COR-L47 (cell line): ENCODE measurements at places on chromosomes 2 and 18.

GRCh38 chr2:23354554-23354953, 30.4 kb upstream of the KLHL29 start:
- DNase-seq, result no peak

GRCh38 chr2:96386470-96386869, 50.9 kb downstream of the NCAPH start:
- no peak for DNase-seq

GRCh38 chr2:12702168-12703121, 14.3 kb upstream of the TRIB2 start:
- peak; percentile 71 for DNase-seq

DNA sequence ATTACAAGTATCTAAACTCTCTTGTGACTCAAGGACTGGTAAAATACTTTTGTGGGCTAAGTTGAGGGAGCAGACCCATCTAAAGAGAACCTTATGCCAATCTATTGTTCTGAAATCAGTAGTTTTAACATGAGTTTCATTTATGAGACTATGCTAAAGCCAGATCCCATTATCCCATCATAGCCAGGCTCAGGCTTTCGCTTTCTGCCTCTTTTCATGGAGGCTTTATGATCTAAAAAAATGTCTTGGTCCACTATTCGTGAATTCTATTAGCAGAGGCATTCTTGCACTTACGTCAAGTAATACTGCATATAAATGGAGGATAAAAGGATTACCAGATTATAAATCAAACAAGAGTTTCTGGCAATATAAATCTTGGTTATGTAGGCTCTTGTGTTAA, 1636.9 kb upstream of the ACVR2A start:
- no peak for DNase-seq

GRCh38 chr2:66127656-66128055, 307.3 kb upstream of the MEIS1 start:
- no peak for DNase-seq

DNA sequence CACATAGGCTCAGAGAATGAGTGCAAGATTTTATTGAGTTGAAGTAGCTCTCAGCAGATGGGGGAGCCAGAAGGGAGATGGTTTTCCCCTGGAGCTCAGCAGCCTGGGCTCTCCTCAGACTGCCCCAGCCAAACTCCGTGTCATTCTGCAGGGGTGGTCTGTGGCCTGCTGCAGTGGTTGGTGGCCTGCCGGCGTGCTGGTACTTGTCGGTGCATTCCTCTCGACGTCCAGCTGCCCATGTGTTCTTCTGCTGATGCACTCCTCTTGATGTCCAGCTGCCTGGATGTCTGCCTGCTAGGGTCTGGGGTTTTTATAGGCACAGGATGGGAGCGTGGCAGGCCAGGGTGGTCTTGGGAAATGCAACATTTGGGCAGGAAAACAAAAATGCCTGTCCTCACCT, 25.6 kb upstream of the TMEM17 start:
- no peak for DNase-seq

DNA sequence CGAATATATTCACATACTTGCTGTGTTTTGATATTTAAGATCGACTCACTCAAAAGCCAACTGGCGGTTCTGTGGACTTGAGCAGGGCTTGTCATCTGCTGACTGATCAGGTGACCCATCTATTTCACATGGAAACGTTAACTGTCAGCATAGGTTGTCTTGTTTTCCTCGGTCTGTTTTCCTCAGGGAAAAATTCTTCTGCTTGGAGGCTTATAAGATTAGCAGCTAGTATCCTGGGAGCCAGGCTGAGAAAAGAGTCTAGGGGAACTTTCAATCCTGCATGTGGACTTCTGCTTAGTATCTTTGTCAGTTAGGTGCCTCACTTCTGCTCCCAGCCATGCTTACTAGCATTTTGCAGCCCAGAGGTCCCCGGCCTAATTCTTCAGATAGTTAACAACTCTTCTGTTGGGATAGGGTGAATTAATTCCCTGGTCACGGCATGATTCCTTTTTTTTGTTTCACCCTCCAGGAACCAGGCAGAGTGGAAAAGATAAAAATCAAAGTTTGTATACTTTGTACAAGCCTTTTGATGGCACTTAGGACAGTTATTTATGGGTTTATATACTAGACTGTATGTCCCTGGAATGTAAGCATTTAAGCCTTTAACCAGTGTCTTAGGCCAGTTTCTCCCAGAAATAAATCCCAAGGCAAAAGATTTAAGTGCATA, 226.0 kb downstream of the GULP1 start:
- no peak for DNase-seq
